Suppressor macrophage treated with lipopolysaccharide for 1 hour (primary cell): ENCODE measurements at places on chromosomes 12 and 14.

- peak; percentile 2 for DNase-seq
These were observed 98.9 kb downstream of the ARID2 start for GRCh38 chr12:45828402-45828801.

DNA sequence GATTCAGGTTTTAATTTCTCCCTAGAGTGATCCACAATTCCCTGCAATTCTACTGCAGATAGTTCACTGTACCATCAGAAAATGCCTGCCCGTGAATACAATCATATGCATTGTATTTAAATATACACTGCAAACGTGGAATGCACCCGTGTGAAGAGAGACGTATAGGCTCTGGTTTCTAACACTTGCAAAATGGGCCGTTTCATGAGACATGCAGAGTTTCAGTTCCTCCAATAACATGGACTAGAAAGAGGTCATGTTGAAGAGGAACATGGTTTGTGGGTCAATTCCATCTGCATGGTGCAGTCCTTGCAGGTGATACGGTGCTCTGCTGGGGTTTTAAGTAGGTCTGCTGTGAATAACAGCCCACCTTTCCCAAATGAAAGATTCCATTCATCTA, 373.3 kb downstream of the TMEM132D start:
- no peak for DNase-seq

GRCh38 chr12:69262264-69262974, 23.1 kb downstream of the CPSF6 start:
- DNase-seq: no peak

GRCh38 chr14:90523544-90523943, 126.7 kb downstream of the CALM1 start:
- DNase-seq: no peak

GRCh38 chr14:72739446-72740405, 154.2 kb downstream of the DPF3 start:
- DNase-seq: no peak

GRCh38 chr14:21023174-21023573, 1.7 kb downstream of the NDRG2 start:
- peak; percentile 61 for DNase-seq

DNA sequence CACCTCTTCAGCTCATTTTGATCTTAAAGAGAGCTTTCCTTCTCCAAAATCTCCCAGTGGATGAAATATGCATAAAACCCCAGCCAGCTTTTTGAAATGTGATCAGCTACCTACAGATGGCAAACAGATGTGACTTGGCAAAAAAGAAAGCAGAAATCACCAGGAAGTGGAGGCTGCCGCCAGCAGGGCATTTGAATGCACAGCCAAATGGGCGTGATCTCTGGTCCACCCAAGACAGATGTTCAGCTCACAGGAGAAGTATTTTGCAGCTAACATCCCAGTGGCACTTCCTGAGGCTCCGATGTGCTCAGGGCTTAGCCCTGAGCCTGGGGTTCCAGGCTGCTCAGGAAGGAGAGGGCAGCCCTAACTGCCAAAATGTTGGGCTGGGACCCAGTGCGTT, 78.3 kb downstream of the LGMN start:
- DNase-seq: no peak

- DNase-seq: no peak
These were observed 21.7 kb downstream of the CBX5 start for GRCh38 chr12:54258201-54258681.

DNA sequence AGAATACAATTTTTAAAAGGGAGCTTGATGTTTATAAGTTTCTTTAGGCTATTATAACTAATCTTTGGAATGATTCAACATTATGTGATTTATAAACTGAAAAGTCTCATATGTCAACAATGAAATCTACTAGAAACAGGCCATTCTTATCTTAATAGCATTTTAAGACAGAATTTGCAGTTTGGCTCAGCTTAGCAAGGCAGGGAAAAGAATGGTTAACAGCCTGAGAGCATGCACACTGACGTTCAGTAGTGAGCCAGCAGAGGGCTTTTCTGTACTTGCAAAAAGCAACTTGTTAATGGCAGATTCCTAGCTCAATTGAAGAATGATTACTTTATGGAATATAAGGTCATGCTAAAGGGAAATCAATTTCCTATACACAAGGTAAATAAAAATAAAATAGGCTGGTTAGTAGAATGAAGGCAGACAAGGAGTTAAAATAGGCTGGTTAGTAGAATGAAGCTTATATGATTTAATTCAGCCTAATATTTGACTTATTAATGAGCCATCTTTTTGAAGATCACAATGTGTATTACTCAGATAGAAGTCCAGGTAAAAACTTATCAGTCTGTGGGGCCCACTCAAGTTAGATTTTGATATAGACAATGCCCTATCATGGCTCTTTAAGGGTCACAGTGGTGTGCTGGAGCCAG, 95.9 kb downstream of the OTOGL start:
- no peak for DNase-seq

GRCh38 chr12:21353487-21353886, 18.8 kb upstream of the SLCO1A2 start:
- no peak for DNase-seq

DNA sequence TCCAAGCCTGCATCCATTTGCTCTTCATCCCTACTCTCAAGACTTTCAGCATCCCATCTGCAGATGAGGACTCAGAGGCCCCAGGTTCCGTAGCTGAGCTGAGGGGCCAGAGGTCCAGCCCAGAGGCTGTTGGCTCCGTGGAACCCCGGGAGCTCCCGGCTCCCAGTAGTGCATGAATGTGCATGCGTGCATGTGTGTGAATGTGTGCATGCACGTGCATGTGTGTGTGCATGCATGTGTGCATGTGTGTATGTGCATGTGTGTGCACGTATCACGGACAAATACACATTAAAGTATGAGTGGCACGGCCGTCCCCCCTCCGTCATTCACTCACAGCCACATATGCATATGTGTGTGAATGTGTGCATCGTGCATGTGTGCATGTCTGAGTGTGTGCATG, 149.9 kb downstream of the KIF26A start:
- DNase-seq: no peak

DNA sequence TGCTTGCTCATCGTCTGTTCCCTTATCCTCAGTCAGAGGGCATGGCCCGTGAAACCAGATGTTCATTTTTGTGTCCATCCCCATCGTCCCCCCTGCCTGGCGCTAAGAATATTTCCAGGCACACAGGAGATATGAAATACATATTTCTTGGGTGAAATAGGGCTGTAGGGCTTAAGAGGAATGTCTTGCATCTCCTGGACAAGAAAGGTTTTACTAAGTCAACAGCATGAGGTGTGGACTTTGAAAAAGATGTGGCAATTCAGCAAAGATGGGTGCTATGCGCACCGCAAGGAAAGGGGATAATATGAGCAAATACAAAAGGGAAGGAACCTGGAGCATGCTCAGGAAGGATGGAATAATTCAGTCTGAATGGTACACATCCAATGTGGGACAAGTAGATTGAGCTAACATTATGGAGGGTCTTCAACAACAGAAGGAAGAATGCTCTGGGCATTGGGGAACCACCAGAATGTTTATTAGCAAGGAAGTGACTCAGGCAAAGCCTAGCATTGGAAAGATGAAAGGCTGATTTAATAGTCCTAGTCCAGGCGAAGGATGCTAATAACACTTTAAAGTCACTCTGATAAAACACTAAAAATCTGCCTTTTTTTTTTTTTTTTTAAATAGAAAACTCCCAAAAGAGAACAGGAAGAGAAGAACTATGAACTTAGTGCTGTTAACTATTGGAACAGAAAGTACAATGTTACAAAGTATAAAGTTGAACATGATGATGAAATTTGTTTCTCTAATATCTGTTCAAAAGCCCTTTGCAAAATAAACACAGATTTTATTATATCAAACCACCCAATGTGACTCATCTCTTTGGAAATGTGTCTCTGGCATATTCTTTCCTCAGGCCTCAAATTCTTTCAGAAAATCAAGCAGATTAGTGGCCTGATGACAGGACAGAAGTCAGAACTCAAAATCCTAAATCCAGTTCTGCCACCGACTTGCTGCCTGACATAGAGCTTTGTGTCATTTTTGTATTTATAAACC, 449.5 kb downstream of the BCAT1 start:
- DNase-seq: no peak

DNA sequence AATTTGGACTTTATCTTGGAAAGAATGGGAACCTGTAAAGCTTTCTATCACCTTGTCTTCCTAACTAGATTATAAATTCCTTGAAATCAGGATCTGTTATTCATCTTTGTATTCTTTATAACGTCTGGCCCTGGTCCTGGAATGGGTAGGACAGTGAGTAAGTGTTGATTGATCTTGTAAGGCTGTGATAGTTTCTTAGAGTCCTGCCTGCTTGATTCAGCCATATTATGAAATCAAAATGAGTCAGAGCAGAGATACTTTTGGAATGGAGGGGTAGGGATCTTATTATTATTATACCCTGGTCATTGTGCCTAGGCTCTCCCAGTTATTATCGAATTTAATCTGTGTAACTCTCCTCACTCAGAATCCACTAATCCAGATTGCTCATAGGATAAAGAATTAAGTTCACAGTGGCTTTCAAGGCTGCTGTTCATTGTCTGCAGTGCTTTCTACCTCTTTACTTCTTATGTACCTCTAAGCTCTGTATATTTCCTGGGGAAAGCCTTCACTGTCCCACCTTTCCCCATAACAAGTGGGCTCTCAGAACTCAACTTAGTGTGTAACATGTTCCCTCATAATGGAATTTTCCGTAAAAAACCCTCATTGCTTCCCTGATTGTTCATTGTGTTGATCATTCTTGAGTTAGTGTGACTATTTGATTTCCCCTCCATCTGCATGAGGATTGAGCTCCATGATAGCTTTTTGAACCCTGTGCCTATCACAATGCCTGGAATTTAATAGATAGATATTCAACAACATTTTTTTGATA, 93.3 kb downstream of the DAAM1 start:
- peak; percentile 26 for DNase-seq

- no peak for DNase-seq
These were observed 248.7 kb downstream of the TTC6 start for GRCh38 chr14:37843954-37844607.

- DNase-seq: no peak
These were observed 2.7 kb downstream of the ARL6IP4 start for GRCh38 chr12:122982963-122983788.

DNA sequence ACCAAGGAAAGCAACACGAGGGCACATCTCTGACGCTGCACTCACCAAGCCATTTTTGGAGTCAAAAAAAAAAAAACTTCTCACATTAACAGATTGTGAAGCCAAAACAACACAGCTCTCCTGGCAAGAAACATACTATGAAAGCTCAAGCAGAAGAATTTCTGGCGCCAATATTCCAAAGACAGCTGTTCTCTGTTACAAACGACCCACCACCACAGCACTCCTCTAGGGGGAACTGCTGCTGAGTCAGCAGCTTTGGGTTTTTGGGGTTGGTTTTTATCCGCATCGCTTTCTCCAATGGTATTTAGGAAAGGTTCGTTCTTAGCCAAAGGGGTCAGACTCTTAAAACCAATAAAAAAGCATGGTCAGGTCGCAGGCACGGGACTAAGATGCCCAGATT, 379.4 kb downstream of the RPS29 start:
- no peak for DNase-seq

GRCh38 chr14:89303456-89304435, 113.3 kb downstream of the FOXN3 start:
- peak; percentile 81 for DNase-seq

DNA sequence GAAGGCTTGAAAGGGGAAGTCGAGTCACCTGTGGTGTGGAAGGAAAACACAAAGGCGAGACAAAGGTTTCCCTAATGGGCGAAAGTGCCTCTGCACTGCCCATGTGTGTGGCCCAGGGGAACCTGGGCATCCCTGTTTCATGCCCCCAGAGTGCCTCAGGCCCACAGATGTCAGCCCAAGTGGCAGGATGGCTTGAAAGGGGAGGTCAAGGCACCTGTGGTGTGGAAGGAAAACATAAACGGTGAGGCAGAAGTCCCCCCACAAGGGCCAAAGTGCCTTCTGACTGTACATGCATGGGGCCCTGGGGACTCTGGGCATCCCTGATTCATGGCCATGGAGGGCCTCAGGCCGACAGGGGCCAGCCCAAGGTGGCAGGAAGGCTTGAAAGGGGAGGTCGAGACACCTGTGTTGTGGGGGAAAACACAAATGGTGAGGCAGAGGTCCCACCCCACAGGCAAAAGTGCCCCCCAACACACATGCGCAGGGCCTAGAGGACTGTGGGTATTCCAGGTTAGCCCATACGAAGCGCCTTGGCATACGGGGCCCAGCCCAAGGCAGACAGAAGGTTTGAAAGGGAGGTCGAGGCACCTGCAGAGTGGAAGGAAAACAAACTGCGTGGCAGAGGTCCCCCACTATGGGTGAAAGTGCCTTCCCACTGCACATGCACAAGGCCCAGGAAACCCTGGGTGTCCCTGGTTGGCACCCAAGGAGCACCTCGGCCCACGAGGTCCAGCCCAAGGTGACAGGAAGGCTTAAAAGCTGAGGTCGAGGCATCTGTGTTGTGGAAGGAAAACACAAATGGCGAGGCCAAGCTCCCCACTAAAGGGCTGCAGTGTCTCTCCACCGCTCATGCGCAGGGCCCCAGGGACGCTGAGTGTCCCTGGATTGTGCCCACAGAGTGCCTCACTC, 382.3 kb downstream of the ALG10 start:
- no peak for DNase-seq

DNA sequence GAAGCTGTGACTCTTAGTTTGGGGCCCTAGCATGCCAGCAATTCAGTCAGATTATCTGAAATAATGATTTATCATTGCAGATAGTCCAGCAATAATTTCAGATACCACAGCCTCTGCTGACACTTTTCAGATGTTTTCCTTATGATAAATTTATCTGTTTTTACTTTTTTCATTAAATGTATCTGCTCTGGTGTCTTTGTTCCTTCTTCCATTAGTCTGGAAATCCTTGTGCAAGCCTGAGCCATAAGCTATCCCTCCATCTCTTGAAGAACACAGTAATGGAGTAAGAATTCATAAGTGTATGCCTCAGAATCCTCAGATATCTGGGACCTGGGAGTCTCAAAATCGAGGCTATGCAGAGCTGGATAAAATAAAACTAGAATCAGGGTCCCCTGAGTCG, 146.4 kb upstream of the KRR1 start:
- DNase-seq: no peak

GRCh38 chr14:68448252-68448902, 344.5 kb downstream of the ZFP36L1 start:
- DNase-seq: no peak

GRCh38 chr12:6323340-6323994, 13.0 kb downstream of the PLEKHG6 start:
- peak; percentile 99 for DNase-seq

- DNase-seq: no peak
These were observed 27.5 kb downstream of the UNC79 start for GRCh38 chr14:93458234-93458633.

GRCh38 chr14:27938392-27938791, 828.2 kb upstream of the FOXG1 start:
- no peak for DNase-seq

DNA sequence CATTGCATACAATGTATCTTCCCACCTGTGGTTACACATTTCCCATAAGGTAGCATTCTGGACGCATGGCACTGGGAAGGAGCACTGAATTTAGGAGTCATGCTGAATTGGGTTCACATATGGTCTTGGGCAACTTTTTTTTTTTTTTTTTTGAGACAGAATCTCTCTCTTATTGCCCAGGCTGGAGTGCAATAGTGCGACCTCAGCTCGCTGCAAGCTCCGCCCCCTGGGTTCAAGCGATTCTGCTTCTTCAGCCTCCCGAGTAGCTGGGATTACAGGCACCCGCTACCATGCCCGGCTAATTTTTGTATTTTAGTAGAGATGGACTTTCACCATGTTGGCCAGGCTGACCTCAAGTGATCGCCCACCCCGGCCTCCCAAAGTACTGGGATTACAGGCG, 13.3 kb downstream of the DIP2B start:
- DNase-seq: peak; percentile 69
